ENCODE measurements at places on chromosomes 1 and 21.
A peak's percentile ranks its signal among the peaks of the same experiment; 100 is the strongest.

DNA sequence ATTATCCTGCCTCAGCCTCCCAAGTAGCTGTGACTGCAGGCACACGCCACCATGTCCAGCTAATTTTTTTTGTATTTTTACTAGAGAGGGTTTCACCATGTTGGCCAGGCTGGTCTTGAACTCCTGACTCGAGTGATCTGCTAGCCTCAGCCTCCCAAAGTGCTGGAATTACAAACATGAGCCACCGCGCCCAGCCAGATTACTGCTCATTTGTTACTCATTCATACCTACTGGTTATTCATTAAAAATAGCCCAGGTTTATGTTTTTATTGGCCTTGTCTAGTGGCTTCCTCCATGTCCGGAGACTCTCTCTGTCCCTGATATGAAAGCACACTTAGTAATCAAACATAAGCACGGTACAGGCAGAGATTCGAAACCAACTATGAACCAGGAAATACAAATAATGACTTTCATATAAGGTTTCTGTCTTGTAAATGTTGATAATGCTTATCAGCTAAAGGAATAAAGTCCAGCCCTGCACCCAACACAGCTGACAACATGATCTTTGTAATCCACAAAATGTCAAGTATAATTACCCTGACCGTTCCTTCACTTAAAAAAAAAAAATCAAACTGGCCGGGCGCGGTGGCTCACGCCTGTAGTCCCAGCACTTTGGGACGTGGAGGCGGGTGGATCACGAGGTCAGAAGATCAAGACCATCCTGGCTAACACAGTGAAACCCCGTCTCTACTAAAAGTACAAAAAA is 50.4 kb upstream of the CXADR start:
- no peak for DNase-seq

- DNase-seq = no peak
Measured at GRCh38 chr21:15367061-15367626, 302.3 kb upstream of the NRIP1 start.

DNA sequence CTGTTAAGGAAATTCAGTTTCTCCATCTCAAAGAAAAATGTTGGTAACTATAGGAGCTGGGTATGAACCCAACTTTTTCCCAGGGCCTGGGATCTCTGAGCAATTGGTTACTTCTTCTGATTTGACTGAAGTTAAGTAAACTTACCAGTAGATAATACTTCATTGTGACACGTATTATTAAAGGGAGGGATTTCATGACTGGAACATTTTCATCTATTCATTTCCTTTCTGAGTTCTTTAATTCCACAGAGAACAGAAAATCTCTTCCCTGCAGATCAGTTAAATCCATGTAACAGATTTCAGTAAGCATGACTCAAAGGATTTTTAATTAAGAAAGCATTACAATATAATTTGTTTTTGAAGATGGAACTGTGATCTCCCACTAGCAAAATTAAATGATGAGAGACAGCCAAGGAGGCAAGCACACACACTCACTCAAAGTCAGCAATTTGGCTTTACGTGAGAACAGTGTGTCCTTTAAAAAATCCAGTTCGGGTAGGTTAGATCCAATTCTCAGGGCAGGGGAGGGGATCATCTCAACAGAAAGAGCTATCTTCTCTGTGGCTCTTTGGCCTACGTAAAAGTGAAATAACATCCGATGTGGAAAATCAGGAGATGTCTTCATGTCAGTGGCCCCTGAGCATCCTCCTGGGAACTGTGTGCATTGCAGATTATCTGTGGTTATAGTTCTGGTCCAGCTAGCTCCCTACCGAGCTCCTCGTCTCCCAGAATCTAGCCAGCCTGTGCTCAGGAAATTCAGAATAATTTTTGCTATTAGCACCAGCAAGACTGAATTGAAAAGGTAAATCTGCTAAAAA is 10.8 kb upstream of the MYOC start:
- DNase-seq = no peak

DNA sequence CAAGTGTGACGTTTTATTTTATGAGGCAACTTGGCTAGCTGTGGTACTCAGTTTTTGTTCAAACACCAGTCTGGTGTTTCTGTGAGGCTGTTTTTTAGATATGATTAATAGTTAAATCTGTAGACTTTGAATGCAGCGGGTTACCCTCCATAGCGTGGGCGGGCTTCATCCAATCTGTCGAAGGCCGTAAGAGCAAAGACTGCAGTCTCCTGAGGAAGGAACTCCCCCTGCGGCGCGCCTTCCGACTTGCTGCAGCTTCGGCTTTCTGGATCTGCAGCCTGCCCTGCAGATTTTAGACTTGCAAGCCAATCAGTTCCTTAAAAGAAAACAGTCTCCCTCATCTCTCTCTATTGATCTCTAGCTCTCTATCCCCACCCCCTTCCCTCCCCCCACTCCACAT is 4.2 kb upstream of the ZNF496 start:
- DNase-seq = no peak

GRCh38 chr1:181429462-181429861 is 53.9 kb upstream of the CACNA1E start:
- DNase-seq = no peak

- DNase-seq = peak; percentile 68
Measured at GRCh38 chr1:169697755-169698154, 13.7 kb downstream of the SELL start.

GRCh38 chr1:74771913-74772515 is 39.1 kb downstream of the TYW3 start:
- DNase-seq = peak; percentile 54

GRCh38 chr1:96187020-96187419 is 534.6 kb upstream of the PTBP2 start:
- no peak for DNase-seq

GRCh38 chr1:51317798-51318197 is 12.6 kb downstream of the TTC39A start:
- DNase-seq = no peak

DNA sequence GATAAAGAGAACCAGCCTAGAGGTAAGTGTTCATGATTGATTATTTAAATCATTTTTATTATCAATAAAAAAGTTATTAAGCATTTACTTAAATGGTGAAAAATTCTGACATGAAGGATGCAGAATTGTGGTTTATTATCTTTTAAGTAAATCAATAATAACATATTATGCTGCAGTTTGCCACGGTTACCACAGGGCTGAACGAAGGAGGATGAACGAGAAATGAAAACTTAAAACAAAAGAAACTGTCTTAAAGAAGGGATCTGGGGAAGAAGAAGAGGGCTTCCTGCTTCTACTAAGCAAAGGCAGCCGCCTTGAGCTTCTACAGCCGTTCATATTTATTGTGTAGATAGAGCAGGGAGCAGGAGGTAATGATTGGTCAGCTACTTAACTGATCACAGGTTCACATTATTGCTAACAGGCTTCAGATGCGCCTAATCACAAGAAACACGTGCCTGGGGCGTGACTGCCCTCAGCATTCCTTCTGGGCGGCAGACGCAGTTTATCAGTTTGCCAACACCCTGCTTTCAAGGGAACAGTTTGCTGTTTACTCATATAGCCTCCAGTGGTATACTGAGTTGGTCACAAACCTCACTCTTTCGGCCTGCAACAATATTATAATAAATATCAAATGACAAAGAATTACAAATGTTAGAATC is 5.8 kb upstream of the FNBP1L start:
- DNase-seq = no peak

GRCh38 chr1:51276286-51276685 is 40.2 kb downstream of the RNF11 start:
- no peak for DNase-seq

DNA sequence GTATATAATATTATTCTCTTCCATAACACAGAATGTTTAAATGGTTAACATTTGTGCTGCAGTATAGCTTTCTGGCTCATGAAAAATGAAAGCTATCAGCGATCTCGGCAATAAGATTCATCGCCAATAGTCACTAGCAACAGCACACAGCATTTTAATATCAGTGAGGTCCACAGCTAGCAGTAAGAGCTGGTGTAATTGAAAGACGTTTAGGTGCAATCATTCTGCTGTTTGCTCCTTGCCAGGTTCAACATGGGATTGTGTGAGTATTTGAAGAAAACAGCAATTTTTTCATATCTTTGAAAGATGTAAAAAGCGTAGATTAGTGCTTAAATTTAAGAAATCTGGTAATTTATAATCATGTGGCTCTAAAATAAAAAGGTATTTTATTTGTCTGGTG is 20.1 kb downstream of the PRKACB start:
- DNase-seq = no peak

- DNase-seq = no peak
Measured at GRCh38 chr1:69711190-69711930, 143.6 kb downstream of the LRRC7 start.

DNA sequence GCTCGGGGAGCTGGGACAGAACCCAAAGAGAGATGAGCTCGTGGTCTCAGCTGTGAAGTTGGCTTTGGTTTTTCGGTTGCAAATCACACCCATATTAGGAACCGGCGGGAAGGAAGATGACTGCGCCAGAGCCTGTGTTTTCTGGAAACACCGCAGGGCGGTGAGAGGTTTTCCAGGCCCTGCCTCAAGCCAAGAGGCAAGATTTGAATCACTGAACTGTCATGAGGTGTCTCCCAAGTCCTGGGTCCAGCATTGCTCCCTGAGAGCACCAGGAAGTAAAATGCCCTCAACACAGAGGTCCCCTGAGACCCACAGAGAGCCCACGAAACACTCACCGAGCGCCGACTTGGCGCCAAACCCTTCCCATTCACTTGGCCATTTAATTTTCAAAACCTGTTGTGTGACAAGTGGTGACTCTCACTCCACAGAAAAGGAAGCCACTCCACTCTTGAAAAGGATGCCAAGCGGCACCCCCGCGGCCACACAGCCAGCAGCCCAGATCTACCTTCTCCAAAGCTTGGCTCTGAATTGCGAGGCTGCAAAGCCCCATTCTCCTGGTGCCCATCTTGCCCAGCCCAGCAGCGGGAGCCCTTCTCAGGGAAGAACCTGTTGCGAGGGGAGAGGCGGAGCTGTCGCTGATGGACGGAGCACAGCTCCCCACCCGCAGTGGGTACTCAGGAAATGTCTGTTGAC is 99.0 kb upstream of the RUNX3 start:
- DNase-seq = peak; percentile 86

DNA sequence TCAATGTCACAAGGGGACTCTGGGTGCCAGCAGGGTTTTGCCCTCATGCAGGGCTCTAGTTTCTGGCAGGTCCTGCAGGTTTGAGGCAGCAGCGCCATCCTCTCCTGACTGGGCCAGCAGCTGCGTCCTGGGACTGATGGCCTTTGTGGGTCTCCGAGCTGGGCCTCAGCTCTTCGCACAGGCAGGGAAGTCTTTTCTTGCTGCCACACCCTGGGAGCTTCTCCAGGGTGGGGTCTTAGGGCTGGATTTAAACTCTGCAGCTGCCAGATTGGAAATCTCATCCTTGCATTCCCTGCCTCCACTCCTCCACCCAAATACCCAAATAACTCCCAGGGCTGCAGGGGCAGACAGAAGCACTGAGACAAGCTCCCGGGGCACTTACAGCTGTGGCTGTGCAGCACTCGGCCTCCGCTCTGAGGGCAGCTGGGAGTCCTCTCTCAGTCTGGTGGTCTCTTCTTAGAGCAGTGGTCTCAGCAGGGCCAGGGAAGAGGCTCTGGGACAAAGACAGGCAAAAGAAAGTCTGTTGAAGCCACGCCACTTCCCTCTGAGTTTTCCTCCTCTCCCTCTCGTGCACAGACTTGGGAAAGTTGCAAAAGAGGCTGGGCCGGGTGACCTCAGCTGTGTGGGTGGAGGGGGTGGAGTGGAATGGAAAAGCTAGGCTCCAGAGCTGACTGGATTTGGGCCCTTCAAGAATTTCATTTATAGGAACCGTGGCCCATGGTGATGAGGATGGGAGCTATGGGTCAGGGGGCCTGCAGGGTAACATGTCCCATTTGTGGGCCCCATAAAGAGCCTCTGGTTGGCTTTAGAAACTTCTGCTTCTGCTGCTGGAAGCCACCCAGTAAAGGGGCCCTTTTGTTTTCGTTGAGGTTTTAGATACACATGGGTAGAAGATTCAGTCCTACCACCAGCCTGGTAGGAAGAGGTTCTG is at the start of gene RAB7B:
RAB7B (minus strand) TSS at position 525 of the 931 bp plus-strand sequence. CDS start 9,260 bp downstream, outside the sequence.
- DNase-seq = peak; percentile 22

DNA sequence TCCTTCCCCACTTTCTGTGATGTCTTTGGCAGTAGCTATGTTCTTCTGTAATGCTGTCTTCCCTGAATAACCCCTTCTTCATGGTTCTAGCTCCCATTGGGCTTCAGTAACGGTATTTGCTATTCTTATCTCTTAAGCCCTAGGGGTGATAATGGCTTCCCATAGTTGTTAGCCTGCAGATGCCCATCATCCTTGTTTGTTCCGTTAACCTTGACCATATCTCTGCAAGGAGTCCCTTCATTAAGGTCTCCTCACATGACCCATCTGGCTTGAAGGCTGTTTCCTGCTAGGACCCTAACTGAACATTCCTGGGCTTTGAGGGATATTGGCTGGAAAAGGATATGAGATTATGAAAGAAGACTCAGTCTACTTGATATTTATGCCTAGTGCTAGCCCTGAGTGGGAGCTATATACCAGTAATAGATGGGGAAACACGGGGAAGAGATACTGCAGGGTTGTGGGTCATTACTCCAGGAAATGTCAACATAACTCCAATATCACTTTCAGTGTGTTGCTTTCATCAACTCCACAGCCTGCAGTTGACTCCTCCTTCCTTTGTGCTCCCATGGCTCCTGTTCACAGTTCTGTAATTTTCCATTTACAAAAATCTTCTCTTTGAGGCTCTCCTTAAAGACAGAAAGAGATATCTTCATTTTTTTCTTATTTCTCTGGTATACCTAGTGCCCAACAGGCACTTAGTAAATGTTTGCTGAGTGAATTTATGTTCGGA is 2.5 kb downstream of the MR1 start:
- DNase-seq = no peak

DNA sequence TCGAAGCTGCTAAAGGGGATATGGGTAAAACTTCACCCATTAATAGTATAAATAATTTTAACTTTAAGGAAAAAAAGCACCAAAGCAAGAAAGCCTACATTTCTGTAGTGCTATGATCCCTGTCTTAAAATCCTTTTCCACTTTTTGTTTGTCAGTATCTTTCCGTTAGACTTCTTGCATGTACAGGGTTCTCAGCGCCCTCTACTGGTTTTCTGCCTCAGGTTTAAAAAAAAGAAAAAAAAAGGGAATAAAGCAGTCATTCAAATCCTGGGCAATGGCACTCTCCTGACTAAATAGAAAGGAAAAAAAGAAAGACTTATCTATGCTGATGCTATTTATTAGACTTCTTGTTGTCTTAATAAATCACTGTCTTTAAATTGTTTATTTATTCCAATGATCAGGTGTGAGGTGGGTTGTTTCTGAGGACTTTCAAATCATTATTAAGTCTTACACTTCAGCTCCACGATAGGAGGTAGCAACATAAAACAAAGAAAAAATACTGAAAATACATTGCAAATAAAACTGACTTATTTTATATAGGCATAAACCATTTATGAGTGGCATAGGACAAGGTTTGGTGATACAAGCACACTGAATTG is 475.4 kb upstream of the NR5A2 start:
- peak; percentile 70 for DNase-seq

DNA sequence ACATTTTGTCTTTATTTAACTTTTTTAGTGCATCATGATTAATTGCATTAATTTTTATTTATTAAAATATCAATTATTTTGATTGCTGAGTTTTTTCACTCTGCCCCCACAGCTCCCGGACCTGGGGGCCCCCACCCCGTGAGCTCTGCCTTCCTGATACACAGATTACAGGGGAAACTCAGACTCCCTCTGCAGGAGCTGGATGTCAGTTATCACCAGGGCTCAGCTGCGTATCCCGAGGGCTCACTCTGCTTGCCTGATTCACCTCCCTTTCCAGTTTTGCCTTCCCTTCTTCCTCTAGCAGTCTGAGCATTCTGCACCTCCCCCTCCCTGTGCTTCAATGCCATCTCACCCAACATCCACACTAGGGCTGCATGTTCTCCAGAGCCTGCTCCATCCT is 98.2 kb downstream of the ATP1A1 start:
- no peak for DNase-seq
